A549 (cell line): ENCODE measurements at places on chromosomes 7 and 10.

GRCh38 chr7:120775755-120776154 lies 82.2 kb downstream of the TSPAN12 start:
- DNase-seq, result no peak

GRCh38 chr10:33465747-33466146 lies 131.3 kb upstream of the NRP1 start:
- no peak for DNase-seq

GRCh38 chr7:91288208-91288824 lies 24.1 kb downstream of the FZD1 start:
- DNase-seq, result no peak

GRCh38 chr7:36692456-36692855 lies 31.8 kb downstream of the AOAH start:
- no peak for DNase-seq

DNA sequence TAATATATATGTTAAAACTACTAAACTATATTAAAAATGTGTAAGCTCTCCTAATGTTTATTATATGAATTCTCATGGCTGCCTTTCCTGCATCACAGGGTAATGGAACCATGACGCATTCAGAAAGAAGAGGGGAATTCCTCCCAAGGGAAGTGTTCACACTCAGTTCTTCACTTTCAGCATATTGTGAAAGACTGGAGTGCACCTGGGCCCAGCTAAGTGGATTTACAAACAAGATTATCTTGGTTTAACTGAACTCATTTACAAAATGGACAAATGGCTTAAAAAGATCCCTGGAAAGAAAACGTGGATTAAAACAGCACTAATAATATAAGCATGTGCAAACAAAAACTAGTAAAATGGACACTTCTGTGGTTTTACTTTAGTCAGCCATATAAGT lies 149.8 kb downstream of the DOCK4 start:
- peak; percentile 64 for DNase-seq

DNA sequence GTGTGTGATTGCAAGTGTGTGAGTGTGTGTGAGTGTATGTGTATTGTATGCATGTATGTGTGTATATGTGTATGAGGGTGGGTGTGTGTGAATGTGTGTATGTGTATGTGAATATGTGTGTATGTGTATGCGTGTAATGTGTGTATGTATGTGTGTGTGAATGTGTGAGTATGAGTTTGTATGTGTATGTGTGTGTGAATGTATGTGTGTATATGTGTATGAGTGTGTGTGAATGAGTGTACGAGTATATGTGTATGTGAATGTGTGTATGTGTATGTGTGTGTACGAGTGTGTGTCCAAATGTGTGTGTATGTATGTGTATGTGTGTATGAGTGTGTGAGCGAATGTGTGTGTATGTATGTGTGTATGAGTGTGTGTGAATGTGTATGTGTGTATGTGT lies 8.2 kb upstream of the GALNTL5 start:
- DNase-seq, result no peak

- no peak for DNase-seq
Observed at GRCh38 chr10:75922435-75922834, 491.0 kb downstream of the LRMDA start.

DNA sequence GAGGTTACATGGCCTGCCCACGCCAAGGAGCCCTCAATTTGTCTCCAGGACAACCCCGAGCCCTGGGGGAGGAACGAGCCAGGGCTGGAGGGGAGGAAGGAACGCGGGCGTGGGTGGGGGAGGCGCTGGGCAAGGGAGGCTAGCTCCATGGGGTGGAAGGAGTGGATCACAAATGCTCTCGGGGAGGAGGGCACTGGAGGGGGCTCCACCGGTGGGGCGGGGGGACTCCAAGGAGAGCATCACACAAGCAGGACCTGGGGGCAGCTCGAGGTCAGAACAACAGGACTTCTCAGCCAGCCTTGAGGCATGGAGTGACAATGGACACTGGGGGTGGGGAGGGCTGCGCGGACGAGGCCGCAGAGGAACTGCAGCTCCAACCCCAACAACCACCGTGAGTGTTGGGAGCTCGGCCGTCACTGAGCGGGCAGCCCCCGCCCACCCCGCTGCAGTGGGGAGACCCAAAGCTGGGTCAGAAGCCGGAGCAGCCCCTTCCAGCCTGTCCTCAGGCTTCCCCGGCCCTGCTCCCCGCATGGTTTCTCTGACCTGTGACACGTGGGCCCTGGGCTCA lies 41.1 kb downstream of the STK32C start:
- DNase-seq, result no peak

- no peak for DNase-seq
Observed at GRCh38 chr7:106866298-106867281, 1.5 kb downstream of the PIK3CG start.
